Activated CD4-positive, alpha-beta T cell treated with anti-CD3 and anti-CD28 coated beads, Interleukin-2, amount 50 U/mL, for 48 hours (primary cell): ENCODE measurements at places on chromosomes 2 and 18.
A peak's percentile ranks its signal among the peaks of the same experiment; 100 is the strongest.

DNA sequence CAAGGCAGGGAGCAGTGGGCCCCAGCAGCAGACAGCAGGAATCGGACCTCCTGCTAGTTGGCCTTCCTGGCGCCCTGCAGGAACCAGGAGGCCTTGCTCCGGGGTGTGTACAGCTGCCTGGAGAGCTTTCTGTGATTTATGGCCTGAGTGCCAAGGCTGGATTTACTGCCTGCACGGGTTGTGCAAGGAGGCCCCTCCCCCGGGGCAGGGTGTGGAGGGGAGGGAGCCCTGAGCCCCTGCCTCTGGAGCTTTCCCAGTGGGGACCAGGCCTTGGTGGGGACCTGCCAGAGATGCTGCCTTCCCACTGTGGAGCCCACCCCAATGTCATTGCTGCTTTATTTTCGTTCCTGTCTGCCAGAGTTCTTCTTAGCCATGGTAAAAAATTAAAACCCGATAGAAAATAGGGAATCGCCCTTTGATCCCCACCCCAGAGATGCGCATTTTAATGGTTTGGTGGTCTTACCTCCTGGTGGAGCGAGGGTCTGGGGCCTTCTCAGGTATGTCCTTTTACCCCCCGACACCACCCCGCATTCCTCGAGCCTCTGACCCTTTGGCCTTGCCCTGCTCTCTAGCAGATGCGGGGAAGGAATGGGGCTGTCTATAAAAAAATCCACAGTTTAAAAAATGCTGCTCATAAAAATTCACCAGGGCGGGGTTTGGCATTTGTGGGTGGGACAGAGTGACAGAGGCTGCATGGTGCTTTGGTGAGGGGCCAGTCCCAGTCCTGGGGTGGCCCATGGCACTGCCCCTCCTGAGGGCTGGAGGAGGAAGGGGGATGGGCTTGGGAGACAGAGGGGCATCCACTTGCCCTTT is 6.9 kb upstream of the RALB start:
- no peak for DNase-seq

GRCh38 chr2:218275371-218276072 is 5.2 kb downstream of the PNKD start:
- DNase-seq: no peak

GRCh38 chr2:182973441-182974352 is 64.6 kb downstream of the NCKAP1 start:
- no peak for DNase-seq

DNA sequence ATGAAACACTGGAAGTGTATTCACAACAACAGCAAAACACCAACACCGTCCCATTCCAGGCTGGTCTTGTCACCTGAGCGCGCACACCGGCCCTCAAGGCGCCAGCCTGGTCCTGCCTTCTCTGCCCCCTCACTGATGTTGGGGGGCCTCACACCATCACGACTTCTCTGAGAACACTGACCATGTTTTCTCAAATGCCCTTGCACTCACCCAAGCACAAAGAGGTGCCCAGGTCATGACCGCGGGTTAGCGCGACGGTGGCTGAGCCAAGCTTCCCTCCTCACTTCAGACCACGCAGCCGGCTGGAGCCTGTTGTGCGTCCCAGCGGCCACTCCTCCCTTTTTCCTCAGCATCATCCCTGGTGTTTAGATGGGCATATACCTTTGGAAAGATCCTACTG is 101.3 kb upstream of the SALL3 start:
- DNase-seq: no peak

- no peak for DNase-seq
These were observed 68.9 kb upstream of the BOD1L2 start for GRCh38 chr18:57077786-57078552.

GRCh38 chr2:86695053-86695691 is 24.9 kb upstream of the RMND5A start:
- no peak for DNase-seq

DNA sequence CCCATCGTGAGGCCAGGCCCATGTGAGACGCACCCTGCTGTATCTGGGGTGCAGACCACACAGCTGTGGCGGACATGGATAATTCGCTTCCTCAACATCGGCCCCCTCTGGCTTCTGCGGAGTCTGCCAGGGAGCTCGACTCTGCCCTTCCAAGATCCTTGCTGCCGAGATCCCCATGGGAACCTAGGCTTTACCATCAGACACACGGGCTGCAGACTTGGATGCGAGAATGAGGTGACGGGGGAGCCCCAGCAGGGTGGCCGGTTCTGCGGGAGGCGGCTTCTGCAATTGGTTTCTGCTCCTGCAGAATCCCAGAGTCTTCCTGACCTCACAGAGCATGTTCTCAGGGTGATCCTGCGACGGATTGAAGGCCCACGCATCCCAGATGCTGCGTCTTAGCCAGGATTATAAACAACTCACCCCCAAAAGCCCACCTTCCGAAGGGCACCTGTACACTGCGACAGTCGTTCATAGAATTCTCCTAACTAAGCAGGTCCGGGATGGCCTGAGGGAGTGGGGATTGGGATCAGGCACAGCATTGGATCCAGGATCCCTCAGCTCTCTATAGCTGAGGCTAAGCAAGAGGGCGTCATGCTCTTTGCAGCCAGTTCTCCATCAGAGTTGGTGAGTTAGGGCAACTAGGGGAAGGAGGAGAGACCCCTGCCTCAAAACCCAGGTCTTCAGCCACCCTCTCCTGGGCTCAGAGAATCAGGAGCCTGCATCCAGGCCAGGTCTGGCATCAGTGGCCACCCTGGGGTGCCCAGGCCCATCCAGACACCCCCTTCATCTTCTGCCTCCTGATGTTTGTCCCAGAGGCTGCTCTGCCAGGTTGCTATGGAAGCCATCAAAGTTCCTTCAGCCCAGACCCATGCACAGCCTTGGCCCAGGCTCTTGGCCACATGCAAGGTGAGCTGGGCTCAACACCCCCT is 74.7 kb upstream of the SNTG2 start:
- DNase-seq: no peak

GRCh38 chr18:38453880-38454279 is 888.3 kb upstream of the CELF4 start:
- no peak for DNase-seq

GRCh38 chr2:20023688-20024087 is 11.2 kb upstream of the MATN3 start:
- DNase-seq: no peak

GRCh38 chr2:62741954-62742722 is 36.6 kb downstream of the EHBP1 start:
- DNase-seq: no peak

- DNase-seq: no peak
These were observed 472.3 kb downstream of the TNS1 start for GRCh38 chr2:217530392-217531090.

DNA sequence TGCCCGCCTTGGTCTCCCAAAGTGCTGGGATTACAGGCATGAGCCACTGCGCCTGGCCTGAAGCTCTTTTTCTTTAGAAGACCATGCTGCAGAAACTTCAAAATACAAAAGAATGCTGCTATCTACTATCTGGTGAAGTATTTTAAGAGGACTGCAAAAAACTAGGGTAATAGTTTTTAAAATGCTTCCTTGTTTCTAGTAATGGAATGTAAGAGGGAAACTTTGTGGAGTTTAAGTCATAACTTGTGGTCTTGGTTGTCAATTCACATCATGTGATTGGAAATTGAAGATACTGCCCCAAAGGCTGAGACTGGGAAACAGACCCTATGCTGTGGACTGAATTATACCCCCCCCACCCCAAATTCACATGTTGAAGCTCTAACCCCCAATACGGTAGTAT is 68.3 kb downstream of the B3GNT2 start:
- no peak for DNase-seq

GRCh38 chr2:96181529-96181928 is 27.1 kb downstream of the STARD7 start:
- DNase-seq: no peak

- DNase-seq: no peak
These were observed 61.5 kb downstream of the TANC1 start for GRCh38 chr2:159029936-159030335.

- DNase-seq: no peak
These were observed 657.5 kb upstream of the CDH7 start for GRCh38 chr18:65093346-65093745.

- no peak for DNase-seq
These were observed 8.6 kb downstream of the ALLC start for GRCh38 chr2:3666613-3666975.

DNA sequence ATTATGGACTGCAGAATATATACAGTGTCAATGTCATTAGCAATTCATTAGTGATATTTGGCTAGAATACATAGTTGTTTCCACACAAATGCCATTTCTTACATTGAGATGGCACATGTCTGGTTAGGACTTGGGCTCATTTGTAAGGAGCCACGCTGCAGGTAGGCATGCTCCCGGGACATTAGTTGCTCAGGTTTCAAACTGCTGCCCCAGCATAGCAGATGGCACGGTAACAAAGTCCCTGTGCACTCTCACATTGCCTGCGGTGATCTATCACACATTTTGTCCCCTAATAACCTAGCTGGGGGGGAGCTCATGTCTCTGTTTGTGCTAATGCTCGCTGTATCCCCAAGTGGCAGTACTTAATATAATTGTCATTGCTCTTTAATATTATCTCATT is 185.1 kb downstream of the NEDD4L start:
- DNase-seq: no peak

- DNase-seq: no peak
These were observed 351.0 kb downstream of the PIK3C3 start for GRCh38 chr18:42305869-42306593.

GRCh38 chr18:34787931-34788532 is 77.9 kb downstream of the DTNA start:
- peak; percentile 7 for DNase-seq

- DNase-seq: no peak
These were observed 102.2 kb downstream of the ARHGEF33 start for GRCh38 chr2:38991899-38992298.
